ENCODE measurements at places on chromosomes 5 and 9.

DNA sequence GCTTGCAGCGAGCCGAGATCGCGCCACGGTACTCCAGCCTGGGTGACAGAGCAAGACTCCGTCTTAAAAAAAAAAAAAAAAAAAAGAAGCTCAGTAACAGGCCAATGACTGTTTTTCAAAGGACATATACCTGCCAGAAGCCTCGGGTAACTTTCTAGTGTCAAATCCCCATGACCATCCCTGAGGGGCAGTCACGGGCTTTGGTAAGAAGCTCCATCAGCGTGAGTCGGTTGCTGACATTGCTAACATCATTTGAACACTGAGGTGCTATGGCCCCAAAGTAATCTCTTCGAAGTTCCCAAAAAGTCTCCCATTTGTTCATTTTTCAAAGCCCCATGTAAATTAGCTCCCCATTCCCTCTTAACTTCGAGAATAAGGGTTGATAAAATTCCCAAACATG lies 11.6 kb downstream of the NAIP start:
- no peak for DNase-seq

- no peak for DNase-seq
Measured at GRCh38 chr5:173010021-173010420, 26.4 kb downstream of the ATP6V0E1 start.

GRCh38 chr5:35963381-35963843 lies 25.0 kb upstream of the CAPSL start:
- DNase-seq = no peak

- no peak for DNase-seq
Measured at GRCh38 chr5:172543484-172544298, 89.4 kb upstream of the SH3PXD2B start.

GRCh38 chr5:78760770-78761169 lies 112.2 kb upstream of the LHFPL2 start:
- DNase-seq = no peak

GRCh38 chr9:100756217-100756616 lies 178.3 kb downstream of the CAVIN4 start:
- no peak for DNase-seq

- no peak for DNase-seq
Measured at GRCh38 chr5:22852807-22853660, at the start of gene CDH12. Gene CDH12, minus strand, starts transcription at chr5:22853344.

DNA sequence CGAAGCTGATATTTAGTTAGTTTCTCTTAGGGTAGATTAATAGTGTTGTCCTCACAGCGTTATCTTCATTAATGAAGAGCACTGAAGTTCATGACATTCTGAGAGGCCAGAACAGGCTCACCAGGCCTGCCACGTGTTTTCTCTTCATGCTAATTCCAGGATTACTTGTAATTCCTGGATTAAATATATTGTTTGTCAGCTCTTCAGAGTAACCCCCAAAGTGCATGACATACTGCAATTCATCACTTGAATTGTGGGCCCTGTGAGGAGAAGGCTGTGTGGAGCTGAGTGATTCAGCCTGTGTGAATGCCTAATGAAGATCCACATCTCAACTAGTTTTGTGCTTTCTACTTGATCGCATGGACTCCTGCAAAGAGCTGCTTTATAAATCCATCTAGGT lies 401.0 kb upstream of the ADAMTSL1 start:
- DNase-seq = no peak

DNA sequence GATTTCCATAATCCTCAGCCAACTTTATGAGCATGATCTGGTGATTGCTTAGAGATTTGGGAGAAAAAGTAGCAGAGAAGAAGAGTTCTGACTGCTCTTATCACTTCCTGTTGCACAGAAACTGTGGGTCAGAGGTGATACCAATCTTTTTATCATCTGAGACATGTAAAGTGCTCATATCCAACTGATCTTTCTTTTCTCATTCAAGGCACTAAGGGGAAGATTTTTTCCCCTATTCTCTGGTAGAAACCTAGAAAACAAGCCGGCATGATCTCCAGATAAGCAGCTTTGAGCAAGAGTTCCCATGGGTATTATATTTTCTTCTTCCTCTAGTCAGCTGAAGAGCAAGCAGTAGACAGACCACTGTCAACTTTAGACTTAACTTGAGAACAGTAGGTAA lies 29.0 kb upstream of the GPR150 start:
- DNase-seq = no peak

DNA sequence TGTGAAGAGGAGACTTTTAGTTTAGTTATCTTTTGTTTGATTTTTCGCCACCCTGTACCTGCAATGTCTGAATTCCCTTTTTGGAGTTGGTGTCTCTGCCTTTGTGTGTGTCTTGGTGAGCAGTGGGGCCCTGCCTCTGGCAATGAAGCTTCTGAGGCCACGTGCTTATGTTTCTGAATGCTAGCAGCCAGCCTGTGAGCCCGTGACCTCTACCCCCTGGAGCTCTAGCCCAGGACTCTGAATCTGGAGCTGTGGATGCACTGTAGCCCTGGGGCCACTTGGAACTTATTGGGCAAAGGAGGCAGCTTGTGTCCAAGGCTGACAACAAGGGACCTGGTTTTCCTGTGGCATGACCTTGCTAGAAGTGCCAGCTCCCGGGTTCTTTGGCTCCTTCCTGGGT lies 19.4 kb downstream of the ENTREP1 start:
- DNase-seq = no peak

DNA sequence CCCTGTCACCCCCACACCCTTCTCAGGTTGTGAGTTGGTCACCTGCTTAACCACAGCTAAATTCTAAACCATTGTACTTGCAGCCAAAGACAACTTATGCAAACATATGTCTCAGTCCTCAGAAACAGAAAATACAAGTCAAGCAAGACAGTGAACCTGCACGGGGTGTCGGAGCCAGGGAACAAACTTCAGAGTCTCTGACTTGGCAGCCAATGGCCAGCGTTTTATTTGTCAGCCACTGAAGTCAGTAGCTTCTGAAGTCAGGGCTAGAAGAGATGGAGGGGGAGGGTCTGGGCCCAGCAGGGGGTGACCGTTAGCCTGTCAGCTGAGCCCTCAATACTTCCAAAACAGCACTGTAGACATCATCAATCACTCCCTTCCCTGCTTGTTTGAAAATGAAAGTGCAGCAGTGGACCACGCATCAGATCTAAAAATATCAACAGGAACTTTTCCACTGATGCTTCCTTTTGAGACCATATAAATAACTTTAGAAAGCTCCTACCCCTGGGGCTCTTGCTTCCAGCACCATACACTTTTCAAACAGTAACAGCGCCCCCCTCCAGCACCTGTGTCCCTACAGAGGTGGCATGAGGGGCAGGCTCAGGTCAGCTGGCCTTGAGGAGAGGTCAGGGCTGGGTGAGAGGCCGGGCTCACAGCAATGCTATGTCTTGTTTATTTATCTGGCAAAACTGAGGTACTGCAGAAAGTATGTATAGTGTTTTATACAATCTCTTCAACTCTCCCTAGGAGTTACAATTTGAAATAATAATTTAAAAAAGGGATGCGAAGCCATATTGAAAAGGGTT lies 142.5 kb downstream of the ACER2 start:
- no peak for DNase-seq

DNA sequence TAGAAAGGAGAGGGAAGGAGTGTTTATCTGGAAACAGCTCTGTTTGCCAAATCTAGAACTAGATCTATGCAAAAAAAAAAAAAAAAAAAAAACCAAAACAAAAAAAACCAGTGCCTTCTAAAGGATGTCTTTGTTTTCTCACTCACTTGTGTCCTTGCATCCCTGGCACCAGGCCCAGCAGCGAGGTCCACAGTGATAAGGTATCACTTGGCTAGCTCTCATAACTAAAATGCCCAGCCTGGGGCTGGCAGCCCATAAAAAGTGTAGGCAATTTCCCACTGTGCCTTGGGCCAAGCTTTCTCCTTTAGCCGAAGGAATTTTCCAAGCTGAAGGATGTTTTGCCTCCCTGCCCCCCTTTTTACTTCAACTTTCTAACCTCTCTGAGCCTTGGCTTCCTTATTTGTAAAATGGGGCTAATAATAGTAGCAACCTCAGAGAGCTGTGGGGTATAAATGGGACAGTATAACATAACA lies 20.8 kb downstream of the RGS3 start:
- no peak for DNase-seq
